Activated B cell treated with CpG ODN at 0.5 μM for 24 hours (primary cell): ENCODE measurements at places on chromosomes 2 and 18. TPM values are rescaled to one million over a fixed set of nuclear protein-coding genes. Genes with fewer than 3 reads are reported as not detected.

GRCh38 chr2:36478999-36479398 is 119.0 kb downstream of the FEZ2 start:
- no peak for DNase-seq

DNA sequence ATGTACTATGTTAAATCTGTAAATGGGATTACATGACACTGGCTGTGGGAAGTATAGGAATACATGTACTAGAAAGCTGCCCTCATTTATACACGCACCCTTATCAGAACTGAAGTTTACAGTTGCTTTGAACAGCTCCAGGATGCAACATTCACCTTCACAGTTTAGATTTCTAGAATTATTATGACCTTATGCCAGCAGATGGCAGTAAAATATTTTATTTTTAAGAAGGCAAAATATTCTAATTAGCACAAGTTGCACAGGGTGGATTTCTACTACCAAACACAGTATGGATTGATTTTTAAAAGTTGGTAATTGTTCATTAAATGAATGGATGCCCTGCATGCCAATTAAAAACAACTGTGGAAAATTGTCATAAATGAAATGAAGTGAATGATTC is 670.4 kb downstream of the KCNJ3 start:
- DNase-seq = no peak

- DNase-seq = no peak
Measured at GRCh38 chr2:220036431-220036830, 409.0 kb downstream of the SLC4A3 start.

DNA sequence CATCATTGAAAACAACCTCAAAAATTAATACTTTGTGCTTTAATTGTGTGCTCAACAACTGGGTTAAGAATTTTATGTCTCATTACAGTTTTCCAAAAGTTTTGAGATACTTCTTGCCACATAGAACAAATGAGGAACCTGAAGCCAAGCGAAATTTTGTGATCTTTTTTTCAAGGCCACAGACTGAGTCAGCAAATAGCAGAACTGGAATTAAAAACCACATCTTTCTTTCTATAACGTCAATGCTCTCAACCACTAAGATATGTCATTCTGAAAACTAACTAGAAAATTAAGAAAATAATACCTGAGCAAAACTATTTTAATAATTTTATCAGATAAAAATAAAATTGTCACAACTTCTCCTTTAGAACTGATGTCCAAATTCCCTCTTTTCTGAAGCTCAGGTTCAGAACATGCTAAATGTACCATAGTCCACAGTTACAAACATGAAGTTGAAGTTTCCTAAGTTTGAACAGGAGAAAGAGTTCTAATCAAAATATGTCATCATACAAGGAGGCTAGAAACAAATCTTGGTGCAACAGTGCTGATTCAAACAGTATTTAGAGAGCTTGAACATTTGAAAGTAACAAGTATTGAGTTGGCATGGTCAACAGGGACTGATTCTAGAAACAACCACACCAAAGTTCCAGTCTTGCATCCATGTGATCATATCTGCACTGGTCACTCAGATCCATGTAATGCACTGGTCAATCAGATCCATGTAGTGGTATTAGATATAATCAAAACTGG is 27.6 kb upstream of the CALCRL start:
- DNase-seq = no peak

GRCh38 chr2:130806370-130806769 is 30.3 kb upstream of the ARHGEF4 start:
- DNase-seq = no peak

GRCh38 chr18:26074246-26074645 is 16.2 kb downstream of the SS18 start:
- DNase-seq = no peak

GRCh38 chr2:197216361-197216979 is 94.1 kb downstream of the ANKRD44 start:
- no peak for DNase-seq

DNA sequence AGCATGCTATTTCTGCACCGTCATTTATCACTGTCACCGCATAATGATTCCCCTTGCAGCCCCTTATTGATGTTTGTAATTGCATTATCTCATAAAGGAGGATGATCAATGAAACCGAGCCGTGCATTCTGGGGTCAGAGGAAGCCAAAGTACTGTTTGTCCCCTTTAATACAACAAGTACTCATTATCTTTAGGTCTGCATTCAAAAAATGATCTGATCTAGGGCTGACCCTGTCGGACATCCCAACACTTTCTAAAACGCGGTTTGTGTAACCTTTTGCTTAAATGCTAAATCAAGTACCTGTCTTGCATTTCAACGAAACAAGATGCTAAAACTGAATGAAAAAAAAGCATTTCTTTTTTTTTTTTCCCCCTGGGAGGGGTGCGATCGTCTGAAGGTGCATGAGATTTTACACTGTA is 143.8 kb downstream of the MEIS1 start:
- no peak for DNase-seq

DNA sequence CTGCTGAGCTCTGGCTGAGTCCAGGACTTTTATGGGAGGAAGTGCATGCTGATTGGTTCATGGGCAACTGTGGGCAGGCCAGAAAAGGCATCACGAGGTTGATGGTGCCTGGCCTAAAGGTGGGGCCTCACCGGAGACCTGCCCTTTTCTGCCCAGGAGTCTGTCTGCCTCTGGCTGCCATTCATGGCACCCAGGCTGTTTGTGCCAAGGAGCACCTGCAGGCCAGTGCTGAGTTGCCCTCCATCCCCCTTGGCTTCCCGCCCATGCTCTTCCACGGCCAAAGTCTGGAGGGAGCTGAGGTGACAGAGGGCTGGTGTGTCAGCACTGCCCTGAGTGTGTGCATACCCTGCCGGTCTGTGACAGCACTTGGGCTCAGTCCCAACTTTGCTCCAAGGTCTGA is 123.2 kb downstream of the PTH2R start:
- DNase-seq = no peak

- DNase-seq = no peak
Measured at GRCh38 chr18:23971666-23972230, 42.8 kb upstream of the TTC39C start.

DNA sequence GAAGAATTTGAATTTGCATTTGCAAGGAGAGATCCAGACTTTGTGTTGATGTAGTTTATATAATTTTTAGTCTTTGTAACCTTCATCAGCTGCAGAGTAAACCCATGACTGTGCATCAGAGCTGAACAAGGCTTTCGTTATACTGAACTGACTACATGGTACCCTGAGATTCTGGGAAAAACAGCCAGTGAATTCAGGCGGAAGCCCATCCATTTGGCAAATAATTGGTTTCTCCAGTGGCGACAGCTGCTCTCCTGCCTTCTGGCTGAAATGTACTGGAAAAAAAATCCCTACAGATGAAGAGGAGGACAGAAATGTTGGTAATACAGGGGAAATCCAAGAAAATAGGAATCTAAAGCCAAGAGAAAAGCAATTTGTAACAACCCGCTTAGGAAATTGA is 657.5 kb upstream of the CDH7 start:
- DNase-seq = no peak

DNA sequence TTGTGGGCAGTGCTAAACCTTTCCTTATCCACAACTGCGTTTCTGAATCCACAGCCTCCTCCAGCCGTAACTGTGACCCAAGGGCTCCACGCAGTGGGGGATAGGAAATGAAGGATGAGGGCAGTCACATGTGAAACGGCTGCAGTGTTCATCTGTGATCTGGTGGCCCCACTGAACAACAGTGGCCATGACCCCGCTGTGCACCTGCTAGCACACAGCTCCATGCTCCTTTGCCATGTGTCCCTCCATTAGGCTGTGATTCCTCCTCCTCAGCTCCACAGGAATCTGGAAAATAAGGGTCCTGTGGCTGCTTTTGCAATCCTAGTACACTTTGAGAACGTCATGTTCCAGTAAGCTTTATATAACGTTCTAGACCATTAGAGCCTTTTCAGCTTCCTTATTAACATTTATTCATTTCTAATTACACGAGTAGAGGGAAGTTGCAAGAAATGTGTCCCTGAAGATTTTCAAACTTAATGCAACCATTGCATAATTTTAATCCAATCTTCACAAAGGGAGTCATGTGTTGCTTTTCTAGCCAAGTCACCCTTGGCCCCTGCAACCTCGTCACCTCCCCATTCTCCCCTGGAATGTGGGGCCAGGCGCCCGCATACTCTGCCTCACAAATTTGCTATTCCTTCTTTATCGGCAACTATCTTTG is 7.1 kb upstream of the NAPG start:
- no peak for DNase-seq

- DNase-seq = no peak
Measured at GRCh38 chr18:79559436-79559835, 120.2 kb upstream of the CTDP1 start.

DNA sequence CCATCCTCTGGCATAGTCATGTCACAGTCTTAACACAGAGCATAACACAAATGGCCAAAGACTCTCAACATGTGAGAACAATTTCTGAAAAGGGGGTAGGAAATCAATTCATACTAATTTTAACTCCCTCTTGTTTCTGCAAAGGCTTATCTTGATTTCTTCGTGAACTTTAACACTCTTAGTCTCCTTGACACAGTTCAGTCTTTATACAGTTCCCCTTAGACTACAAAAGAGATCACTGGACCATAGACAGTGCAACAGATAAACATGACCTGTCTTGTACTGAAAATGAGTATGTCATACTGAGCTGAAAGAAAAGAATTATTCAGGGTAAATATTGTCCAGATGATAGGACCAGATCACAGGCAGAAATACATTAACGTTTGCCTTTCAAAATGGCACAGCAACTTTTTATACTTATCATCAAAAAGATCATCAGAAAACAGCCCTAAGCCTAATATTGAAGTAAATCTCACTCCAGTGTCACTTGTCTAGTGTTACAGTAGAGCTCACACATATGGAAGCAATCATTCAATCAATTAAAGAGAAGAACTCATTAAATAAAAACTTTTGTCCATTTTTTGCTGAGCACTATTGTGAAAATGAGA is 56.4 kb upstream of the VRK2 start:
- DNase-seq = no peak

- no peak for DNase-seq
Measured at GRCh38 chr2:201234663-201235135, 25.6 kb upstream of the CASP8 start.

GRCh38 chr18:10057401-10057893 is 143.6 kb downstream of the VAPA start:
- no peak for DNase-seq

- DNase-seq = no peak
Measured at GRCh38 chr2:108625186-108625827, 91.0 kb downstream of the LIMS1 start.

DNA sequence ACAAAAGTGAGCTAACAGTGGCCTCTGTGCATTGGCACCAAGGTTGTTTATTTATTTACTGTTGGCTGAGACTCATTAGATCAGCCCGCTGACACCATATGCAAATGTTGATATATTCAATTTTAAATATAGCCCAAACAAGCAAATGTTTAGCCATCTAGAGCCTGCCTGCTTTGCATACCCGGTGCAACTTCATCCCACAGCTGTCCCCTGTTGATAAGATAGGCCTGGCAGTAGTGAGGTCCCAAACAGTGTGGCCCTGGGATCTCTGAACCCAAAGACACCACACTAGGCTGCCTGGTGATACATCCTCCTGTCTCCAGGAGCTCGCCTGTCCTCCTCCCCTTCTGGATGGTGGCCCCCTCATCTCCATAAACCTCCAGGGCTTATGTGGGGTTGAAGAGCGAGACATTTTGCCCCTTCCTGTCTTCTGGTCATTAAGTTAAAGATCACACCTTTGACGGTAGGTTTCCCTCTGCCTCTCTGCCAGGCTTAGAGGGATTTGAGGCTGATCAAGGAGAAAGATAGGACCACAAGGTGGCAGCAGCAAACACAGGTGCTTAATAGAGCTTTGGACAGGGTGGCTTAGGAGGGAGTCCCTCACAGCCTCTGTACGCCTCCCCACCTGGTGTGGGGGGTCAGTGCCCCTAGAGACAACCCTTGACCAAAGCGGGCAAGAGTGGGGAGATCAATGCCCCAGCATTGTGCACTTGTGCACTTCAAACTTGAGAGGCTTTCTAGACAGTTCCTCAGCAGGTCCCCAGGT is 23.7 kb upstream of the MYO5B start:
- DNase-seq = peak; percentile 16

- no peak for DNase-seq
Measured at GRCh38 chr2:156437272-156437930, 1.2 kb downstream of the GPD2 start.

Gene FBXO48
- total RNA-seq = 1.8 and 2.6 TPM in 2 replicates

Gene POTEJ
- total RNA-seq = not detected in 2 replicates

Gene HSBP1L1
- total RNA-seq = 0.98 and 2.5 TPM in 2 replicates

Gene ICOS
- total RNA-seq = 0.12 TPM in 1 of 2 replicates, not detected in the other

Gene UGT1A10
- total RNA-seq = not detected in 2 replicates

Gene GREB1L
- not detected in 2 replicates for total RNA-seq

Gene CDCA7
- total RNA-seq = 4.9 and 6.3 TPM in 2 replicates

Gene GAD1
- total RNA-seq = not detected in 2 replicates

Gene IKZF2
- total RNA-seq = 51.5 and 60.2 TPM in 2 replicates

Gene REG1B
- not detected in 2 replicates for total RNA-seq

Gene FAM237A
- not detected in 2 replicates for total RNA-seq
